ENCODE measurements at places on chromosomes 11 and 22.

DNA sequence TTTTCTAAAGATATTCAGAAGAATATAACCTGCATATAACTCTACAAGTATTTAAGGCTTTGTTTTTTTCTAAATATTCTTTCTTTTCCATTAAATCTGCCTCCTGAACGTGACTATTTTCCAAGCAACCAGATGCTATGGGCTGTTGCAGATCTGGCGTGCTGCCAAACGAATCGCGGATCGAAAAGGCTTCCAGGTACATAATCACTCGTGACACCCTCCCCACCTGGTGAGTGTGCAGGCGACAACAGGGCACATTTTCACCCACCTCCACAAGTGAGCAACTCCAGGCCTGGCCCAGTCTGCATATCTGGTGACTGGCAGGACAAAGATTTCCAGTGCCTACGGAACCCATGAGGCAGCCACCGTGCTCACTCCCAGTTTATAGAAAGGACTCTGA is 660.1 kb downstream of the OPCML start:
- no peak for DNase-seq

DNA sequence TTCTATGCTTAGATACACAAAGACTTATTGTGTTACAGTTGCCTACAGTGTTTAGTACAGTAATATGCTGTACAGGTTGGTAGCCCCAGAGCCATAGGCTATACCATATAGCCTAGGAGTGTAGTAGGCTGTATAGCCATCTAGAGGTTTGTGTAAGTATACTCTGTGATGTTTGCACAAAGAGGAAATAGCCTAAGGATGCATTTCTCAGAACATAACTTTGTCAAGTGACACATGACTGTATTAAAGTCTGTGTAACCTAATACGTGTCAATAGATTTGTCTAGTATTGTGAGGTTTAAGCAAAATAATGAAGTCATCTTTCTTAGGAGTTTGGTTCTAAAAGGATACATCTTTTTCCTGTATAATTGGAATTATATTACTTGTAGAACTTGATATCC is 5.5 kb downstream of the ZC3H12C start:
- DNase-seq = no peak

DNA sequence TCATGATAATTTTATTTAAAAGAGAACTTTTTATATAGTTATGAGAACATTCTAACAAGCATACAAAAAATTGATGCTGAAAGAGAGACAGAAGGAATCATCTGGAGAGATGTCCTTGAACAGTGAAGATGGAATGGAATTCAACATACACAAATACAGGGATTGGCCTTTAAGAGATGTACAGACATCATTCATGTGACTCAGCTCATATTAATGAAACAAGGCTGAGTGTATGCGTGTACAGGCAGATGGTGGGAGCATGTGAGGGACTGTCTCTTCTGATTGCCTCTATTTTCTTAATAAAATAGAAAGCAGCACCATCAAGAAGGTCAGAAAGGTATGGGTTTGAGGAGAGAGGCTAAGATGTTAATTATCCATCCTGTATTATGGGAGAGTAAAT is 793.3 kb downstream of the CNTN5 start:
- DNase-seq = no peak

DNA sequence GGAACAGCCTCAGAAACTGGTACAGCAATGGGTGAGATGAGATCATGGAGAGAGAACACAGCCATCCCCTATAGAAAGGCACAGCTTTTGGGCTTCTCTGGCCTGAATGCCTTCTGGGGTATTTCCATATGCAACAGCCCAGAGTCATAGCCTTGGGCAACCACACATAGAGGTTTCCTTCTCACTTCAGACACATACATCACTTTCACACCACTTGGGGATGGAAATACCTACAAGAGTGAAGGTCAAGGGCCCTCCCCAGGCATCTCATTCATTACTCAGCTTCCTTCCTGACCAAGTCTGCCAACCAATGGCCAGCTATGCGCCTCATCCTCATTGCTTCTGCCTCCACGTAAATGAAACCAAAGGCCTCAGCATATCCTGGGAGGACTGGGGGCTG is 17.7 kb upstream of the OLFML1 start:
- no peak for DNase-seq

GRCh38 chr11:47414685-47415070 is 6.3 kb downstream of the SLC39A13 start:
- DNase-seq = no peak

All from CD8-positive, alpha-beta T cell (primary cell).